ENCODE measurements at places on chromosomes 13 and 19. TPM values are rescaled to one million over a fixed set of nuclear protein-coding genes. Genes with fewer than 3 reads are reported as not detected.

LIM2 gene
- not detected for polyA plus RNA-seq

CPT1C gene
- polyA plus RNA-seq = 27.8 TPM

ACP7 gene
- 0.08 TPM for polyA plus RNA-seq

RNF126 gene
- polyA plus RNA-seq = 33.6 TPM

SIGLEC5 gene
- polyA plus RNA-seq = not detected

POU2F2 gene
- 1.1 TPM for polyA plus RNA-seq

IGFL3 gene
- polyA plus RNA-seq = not detected

KLK14 gene
- polyA plus RNA-seq = 0.18 TPM

ATP1A3 gene
- polyA plus RNA-seq = 0.19 TPM

PRR20A gene
- polyA plus RNA-seq = not detected
